Vagina (tissue), 2 donors: ENCODE measurements at places on chromosomes 7 and 10.

- no peak for DNase-seq
These were observed 38.0 kb downstream of the EGFR start for GRCh38 chr7:55056577-55057480.

DNA sequence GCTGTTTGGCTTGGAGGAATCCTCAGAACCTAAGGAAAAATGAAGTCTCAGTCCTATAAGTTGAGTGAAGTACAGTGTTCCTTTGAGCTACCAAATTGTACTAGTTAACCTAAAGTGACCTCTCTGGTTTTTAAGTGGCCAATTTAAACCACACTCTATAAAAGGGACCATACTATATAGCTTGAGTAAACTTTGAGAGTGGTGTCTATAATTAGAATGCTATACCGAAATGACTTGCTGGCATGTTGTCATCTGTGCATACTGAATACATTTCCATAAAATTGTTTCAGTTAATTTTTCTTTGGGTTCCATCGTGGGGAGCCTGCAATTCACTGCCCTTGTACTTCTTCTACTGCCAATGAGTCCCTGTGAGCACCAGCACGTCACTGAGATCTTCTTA lies 151.1 kb downstream of the DKK1 start:
- DNase-seq: no peak

DNA sequence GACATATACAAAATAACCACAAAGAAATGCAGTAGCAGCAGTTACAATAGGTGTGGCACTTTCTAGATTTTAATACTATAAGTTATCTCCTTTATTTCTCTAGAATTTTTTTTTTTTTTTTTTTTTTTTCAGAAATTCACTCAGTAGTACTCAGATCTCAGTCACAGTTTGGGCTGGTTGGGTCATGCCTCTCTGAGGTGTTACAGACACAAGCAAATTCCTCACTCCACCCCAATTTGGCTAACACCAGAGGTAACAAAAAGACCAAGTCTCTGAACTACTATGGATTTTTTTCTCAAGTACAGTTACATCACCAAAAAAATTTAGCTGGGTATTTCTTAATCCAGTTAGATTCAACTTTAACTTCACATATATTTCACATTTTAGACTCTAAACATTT lies 985.1 kb upstream of the LRRN3 start:
- DNase-seq: no peak

DNA sequence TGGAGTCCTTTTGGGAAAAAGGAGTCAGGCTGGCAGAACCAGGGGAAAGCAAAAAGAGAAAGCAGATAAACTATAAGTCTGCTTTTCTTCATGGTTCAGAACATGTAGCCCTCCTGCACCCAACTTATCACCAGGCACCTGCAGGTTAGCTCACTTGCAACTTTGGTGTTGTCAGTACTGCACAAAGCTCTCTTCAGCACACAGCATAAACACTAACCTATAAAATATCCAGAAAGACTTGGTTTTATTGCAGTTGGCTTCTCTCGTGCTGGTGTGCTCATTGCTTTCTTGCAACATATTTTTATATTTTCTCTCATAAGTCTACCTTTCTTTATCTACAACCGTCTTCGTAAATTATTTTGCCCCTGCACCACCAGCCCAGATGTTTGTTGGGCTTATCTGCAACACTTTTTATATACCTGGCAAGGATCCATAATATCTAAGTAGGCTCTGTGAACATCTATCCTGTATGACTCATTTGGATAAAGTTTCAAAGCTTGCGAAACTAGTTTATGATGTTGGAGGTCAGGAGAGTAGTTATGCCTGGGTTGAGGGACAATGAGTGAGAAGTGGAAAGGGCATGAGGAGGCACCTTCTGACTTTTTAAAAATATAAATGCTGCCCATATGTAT lies 164.6 kb downstream of the ANKRD30A start:
- no peak for DNase-seq

DNA sequence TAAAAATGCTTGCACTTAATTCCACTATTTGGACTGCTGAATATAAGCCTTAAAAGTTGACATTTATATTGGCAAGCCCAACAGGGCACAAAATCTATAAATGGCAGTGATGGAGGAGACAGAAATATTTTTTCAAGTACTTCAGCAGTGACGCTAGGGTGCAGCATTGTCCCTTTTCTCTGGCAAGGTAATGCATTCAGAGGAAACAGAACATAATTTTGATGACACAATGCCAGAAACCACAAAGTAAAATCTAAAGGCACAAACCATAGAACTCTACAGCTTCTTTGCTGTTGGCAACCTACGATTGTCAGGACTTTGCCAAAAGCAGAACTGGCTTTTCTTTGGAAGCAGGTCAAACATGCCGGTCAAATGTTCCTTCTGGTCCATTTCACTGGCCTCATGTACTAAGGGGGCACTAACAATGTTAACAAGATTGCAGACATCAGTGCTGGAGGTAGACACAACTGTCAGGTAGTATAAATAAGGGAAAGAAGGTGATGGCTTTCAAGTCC lies 30.9 kb upstream of the FAM133B start:
- DNase-seq: no peak

GRCh38 chr10:110860576-110861241 lies 11.0 kb upstream of the PDCD4 start:
- no peak for DNase-seq

DNA sequence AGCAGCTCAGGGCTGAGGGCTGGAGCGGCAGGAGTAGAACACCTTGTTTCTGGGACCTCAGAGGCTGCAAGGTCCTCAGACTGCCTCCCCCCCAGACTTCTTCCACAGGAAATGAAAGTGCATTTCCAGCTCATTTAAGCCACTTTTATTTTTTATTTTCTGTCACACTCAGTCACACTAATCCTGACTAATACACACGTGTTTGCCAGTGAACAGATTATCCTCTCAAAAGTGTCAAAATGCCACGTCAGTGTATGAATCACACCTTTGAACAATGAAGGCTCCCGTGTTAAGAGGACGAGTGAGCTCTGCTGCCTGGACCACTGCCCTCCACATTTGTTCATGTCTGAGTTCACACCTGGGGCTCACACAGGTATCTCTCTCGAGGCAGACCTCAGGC lies 488.5 kb downstream of the DNAJB6 start:
- DNase-seq: no peak

DNA sequence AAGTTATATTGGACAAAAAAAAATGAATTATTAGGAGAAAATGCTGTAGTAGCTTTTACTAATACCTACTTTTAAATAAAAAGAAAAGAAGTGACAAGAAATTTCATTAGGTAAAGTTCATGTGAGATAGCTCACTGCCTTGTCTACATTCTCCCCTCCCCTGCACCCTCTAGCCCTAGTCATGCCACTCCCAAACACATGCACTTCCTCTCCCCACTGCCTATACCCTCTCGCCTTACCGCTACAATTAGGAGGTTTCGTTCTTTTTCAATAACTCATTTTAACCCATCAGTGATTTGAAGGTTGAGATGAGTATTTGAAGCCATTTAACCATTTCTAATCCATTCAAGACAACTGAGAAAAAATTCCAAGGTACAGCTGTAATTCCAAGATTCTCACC lies 75.3 kb downstream of the HIBADH start:
- DNase-seq: no peak

DNA sequence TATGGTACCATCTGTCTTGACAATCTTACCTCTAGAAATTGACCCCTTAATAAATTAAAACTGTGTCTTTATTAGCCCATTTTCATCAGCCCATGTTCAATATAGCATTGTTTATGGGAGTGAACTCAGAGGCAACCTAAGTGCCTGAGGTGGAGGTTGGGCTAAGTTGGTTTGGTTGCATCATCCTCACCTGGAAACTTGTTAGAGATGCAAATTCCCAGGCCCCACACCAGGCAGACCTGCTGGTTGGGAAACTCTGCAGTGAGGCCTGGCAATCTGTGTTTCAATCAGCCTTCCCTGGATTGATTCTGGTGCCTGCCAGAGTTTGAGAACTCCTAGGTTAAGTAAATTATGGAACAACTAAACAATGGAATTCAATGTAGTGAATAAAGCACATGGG lies 9.4 kb upstream of the FAM170B start:
- no peak for DNase-seq

DNA sequence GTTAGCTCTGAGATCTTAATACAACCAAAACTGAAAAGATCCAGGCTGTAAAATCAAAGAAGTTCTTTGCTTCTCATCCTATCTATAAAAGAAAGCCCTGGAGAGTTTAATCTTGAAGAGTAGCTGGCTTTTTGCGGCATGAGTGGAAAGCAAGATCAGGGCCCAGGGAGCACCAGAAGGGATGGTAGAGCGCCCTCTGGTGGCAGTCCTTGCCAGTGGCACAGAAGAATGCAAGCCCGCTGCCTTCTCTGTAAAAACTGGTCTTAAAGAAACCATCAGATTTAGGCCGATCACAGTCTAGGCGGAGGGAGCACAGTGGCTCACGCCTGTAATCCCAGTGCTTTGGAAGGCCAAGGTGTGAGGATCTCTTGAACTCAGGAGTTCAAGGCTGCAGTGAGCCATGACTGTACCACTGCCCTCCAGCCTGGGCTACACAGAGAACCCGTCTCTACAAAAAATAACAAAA lies 35.6 kb downstream of the CPN1 start:
- DNase-seq: no peak

- no peak for DNase-seq
These were observed 125.7 kb upstream of the ZNF438 start for GRCh38 chr10:31157123-31158010.

DNA sequence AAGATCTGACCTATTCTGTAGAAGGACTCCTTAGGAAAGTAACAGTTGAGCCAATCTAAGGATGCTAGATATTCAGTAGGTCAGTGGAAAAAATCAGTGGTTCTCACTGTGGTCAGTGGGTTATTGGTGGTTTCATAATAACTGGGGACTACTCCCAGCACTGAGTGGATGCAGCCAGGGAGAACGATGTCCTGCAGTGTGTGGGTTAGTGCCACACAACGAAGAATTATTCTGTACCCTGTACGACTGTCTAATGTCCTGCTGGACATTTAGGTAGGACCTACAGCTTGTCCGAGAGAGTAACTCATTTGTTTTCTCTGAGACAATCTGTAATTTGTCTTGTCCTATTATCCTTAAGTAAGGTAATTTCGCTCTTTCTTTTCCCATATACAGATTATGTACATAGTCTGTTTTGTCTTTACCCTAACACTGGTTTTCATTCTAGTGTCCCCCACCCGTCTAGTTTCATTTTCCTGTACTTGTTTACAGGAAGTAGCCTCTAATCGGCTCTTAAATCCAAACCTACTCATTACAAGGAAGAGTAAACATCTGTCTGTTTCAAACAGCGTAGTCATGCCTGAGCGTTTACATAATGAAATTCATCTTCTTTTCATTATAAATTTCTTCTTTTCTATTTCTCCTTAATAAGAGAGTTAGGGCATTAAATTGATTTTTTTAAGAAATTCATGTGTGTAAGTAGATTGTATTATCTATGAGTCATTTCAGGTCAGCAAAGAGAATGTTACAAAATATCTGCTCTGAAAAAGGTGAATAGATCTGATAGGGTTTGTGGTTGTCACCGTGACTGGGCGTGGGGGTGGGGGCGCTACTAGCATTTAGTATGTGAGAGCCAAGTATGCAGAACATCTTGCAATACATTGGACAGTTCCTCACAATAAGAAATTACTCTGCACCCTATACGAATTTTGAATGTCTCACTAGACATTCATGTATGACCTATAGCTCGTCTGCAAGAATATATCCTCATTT lies 8.3 kb upstream of the ZC3HAV1L start:
- DNase-seq: no peak

GRCh38 chr10:6120691-6121090 lies 31.9 kb downstream of the RBM17 start:
- DNase-seq: no peak
